ENCODE measurements at places on chromosomes 11 and 22.
A peak's percentile ranks its signal among the peaks of the same experiment; 100 is the strongest.

GRCh38 chr11:117385906-117386305, 58.3 kb downstream of the CEP164 start:
- no peak for DNase-seq

- DNase-seq = no peak
Measured at GRCh38 chr11:115338476-115338875, 165.7 kb downstream of the CADM1 start.

DNA sequence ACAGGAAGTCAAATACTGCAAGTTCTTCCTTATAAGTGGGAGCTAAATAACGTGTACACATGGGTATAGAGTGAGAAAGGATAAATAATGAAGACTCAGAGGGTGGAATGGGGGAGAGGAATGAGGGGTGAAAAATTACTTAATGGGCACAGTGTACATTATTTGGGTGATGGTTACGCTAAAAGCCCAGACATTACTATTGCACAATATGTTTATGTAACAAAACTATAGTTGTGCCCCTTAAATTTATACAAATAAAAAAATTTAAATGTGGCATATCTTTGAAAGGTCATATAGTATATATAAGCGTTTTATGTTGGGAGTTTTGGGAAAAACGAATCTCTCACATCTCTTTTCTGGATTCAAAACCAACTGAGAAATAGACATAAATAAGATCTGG, 96.1 kb downstream of the KIF18A start:
- no peak for DNase-seq

- DNase-seq = no peak
Measured at GRCh38 chr11:115334932-115335788, 169.1 kb downstream of the CADM1 start.

GRCh38 chr22:24051568-24051967, 40.5 kb downstream of the CABIN1 start:
- no peak for DNase-seq

DNA sequence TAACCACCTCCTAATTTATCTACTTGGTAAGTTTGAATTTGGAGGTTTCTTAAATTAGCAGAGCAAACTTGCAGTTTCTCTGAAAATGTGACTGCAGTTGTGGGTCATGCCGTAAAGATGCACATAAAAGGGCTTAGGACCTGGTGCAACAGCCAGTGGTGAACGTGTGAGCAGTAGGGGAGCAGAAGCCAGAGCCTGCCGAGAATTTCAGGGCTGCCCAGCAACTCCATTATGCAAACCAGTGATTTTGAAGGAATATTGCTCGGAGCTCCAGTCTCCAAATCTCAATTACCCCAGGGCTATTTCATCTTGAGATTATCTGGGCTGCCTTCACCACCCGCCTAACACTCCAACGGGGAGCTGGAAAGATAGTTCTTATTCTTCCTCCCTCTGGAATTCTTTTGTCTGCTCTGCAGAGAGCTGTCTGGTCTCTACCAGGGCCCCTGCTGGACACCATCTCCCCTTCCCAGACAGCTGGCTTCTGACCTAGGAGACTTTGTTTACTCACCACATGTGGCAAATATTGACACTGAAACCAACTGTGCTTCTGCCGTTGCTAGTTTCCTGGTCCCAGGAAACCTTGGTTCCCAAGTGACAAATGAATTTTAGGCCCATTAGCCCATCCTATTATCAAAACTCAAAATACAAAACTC, 93.9 kb downstream of the DSCAML1 start:
- DNase-seq = no peak

DNA sequence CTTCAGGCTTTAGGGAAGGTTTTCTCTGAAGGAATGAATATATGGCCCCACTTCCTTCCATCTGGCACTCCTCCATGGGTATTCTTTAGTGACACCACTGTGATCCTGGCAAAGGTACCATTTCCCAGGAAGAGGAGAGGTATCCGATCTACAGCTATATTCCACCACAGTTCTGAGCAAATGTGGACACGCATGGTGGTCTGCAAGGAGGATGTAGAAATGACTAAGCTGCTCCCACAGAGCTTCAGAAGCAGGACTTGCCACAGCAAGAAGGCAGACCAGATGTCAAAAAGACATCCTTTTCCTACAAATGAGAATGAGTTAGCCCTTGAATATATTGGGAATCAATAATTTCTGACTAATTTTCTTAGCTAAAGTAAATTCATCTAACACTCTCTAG, 45.5 kb downstream of the ARFGAP2 start:
- DNase-seq = no peak

DNA sequence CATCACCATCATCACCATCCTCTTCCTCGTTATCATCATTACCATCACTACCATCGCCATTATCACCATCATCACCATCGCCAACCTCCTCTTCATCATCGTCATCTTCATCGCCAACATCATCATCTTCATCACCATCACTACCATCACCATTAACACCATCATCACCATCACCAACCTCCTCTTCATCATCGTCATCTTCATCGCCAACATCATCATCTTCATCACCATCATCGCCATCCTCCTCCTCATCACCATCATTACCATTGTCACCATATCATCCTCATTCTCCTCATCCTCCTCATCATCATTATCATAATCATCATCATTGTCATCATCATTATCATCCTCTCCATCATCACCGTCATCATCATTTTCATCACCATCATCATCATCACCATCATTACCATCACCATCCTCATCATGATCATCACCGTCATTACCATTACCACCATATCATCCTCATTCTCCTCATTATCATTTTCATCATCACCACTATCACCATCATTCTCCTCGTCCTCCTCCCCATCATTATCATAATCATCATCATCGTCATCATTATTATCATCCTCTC, 1498.7 kb downstream of the TBC1D22A start:
- DNase-seq = no peak

- no peak for DNase-seq
Measured at GRCh38 chr11:82315093-82315492, 418.6 kb downstream of the FAM181B start.

DNA sequence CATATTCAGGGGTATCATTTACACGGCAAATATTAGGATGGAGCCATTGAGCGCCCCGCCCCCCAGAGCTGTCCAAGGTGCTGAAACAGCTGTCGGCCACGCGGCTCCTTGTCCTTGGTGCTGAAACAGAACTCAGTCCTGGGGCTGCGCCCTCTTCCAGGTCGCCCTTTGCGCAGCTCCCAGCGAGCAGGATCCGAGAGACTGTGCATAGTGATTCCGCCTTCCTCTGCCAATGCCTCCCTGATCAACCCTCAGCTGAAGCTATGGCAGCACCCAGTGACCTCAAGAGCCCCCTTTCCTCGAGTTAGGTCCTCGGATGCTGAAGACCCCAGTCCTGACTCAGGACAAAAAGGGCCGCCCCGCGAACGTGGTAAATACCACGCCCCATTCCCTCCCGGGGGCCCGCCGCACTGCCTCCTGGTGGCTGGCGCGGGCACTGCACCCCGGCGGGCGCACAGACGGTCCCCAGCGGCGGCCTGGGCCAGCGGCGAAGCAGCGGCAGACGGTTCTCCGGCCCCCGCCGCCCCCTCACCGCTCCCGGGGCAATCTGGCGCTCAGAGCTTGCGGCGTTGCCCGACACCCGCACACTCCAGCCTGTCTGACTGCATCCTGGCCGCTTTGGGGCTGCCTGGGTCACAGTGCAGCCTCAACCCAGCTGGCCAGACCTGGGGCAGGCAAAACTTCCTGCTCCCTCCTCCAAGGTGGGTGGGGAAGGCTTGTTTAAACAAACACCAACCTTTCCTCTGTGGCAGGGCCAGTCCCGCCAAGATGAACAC, 13.4 kb downstream of the SYT7 start:
- DNase-seq = peak; percentile 74

DNA sequence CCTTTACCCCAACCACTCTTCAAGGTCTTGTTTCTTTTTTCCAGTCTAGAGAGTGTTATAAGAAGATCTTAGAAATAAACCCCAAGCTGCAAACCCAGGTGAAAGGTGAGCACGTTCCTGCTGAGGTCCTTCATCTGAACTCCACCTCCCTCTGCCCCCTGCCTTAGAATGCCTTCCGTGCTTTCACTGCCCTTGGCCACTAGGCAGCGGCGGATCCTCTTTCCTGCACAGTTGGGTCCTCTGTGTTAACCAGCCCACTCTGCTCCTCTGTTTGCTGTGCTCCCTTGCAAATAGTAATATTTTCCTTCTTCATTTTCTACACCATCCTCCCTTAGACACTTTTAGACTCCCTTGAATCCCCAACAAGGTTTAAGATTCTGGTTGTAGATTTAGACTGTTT, 24.3 kb downstream of the TTC12 start:
- DNase-seq = no peak

DNA sequence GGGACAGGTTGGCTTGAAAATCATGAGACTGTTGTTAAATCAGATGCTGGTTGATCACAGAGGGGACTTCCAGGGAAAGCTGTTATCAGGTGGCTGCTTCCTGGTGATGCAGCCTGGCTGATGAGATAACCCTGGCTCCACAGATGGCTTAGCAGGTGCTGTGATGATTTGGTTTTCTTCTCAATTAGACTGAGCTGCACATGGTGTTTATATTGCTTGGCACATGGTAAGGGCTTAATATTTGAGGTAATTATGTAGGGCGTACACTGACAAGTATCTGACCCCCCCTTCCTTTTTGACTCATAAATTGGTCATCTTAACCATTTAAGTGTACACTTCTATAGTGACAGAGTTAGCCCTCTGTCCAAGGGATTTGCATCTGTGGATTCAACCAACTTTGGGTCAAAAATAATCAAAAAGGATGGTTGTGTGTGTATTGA, 7.0 kb downstream of the RPS3 start:
- DNase-seq = no peak

GRCh38 chr11:45607995-45608394, 57.4 kb downstream of the CHST1 start:
- no peak for DNase-seq

DNA sequence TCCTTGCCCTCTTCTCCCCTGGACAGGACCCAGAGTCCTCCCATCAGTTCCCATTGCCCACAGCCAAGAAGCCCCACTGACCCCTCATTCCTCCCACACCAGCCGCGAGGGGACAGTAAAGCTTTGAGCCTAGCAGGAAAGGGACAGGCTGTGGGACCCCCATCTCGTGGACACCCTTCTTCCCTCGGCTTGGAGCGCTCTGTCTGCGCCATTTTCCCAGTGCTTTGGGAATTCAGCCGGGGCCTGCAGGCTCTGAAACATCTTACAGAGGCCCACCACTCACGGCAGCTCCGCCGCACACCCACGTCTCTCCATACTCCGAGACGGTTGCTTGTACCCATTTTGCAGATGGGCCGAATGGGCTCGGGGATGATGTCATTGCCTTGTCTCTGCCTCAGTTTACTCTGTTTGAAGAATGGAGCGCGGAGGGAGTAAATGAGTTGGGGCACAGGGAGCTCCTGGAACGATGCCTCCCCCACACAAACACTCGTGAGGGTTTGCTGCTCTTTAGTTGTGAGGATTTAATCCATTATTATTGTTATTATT, 447.7 kb downstream of the TBC1D22A start:
- DNase-seq = no peak

DNA sequence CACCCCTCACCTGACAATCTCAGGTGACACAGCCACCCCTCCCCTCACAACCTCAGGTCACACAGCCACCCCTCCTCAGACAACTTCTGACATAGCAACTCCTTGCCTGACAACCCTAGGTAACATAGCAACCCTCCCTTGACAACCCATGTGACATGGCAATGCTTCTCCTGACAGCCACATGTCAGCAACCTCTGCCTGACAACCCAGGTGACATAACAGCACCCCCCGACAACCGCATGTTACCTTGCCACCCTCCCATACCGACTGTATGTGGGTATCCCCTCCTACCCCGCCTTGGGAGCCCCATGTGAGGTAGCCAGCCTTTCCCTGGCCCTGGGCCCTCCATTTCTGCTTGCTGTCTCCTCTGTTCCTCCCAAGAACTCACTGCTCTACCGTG, 77.7 kb upstream of the B3GAT1 start:
- DNase-seq = no peak

DNA sequence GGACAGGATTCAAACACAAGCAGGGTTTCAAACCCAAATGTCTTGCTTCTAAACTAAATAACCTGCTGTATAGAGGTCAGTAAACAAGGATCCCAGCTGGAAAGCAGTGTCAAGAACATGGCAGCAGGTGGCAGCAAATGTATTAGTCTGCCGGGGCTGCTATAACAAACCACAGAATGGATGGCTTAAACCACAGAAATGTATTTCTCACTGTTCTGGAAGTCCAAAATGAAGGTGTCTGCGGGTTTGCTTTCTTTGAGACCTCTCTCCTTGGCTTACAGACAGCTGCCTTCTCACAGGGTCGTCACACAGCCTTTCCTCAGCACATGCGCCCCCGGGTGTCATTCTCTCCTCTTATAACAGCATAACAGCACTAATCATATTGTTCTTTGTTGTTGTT, 65.1 kb upstream of the LRRC55 start:
- DNase-seq = no peak

- no peak for DNase-seq
Measured at GRCh38 chr11:125111001-125111342, 454 bp downstream of the TMEM218 start.

- DNase-seq = no peak
Measured at GRCh38 chr11:9210922-9211320, 54.2 kb downstream of the DENND5A start.

DNA sequence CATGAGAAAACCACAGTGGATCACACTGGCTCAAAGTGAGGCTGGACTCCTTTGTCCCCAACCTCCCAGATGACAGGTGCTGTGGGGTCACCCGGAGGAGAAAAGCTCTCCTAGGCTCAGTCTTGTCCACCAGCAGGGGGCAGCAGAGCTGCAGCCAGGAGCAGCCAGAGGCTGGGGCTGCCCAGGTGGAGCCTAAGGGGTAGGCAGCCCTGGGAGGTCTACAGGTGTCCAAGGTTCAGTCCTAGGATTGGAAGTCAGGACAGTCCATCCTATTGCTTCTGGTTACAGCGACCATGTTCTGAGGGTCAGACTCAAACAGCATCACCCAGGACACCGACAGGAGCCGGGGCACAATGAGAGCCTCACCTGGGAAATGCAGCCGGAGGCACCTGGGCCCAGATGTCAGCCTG, 77.6 kb upstream of the IGLL5 start:
- DNase-seq = no peak

All from GM12892 (cell line).